CD4-positive, CD25-positive, alpha-beta regulatory T cell (primary cell): ENCODE measurements at places on chromosomes 2 and 18. TPM values are rescaled to one million over a fixed set of nuclear protein-coding genes. Genes with fewer than 3 reads are reported as not detected.

Gene HOXD12
- total RNA-seq = not detected

Gene INHA
- not detected for total RNA-seq

GRCh38 chr2:223576873-223577272 is 25.3 kb downstream of the SCG2 start:
- no peaks in the 10 kb centered on the region for H3K36me3 ChIP-seq
- DNase-seq = no peak
- H3K27ac ChIP-seq = no peak overlapping the region

GRCh38 chr2:157627594-157628476 is 829 bp downstream of the ACVR1C start:
- peaks cover 9% of the 10 kb centered on the region for H3K27me3 ChIP-seq
- DNase-seq = no peak
- H3K27ac ChIP-seq = peak overlapping the region; percentile 47
- no peaks in the 10 kb centered on the region for H3K36me3 ChIP-seq
- peaks cover 16% of the 10 kb centered on the region for H3K4me1 ChIP-seq

DNA sequence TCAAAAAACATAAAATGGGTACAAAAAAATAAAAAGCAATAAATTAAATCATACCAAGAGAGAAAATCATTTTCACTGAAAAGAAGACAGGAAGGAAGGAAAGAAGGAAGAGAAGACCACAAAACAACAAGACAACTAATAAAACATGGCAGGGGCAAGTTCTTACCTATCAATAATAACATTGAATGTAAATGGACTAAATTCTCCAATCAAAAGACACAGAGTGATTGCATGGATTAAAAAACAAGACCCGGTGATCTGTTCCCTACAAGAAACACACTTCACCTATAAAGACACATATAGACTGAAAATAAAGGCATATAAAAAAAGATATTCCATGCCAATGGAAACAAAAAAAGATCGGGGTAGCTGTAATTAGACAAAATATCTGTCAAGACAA is 82.6 kb upstream of the CERS6 start:
- no peaks in the 10 kb centered on the region for H3K4me1 ChIP-seq
- H3K27ac ChIP-seq = no peak overlapping the region
- no peaks in the 10 kb centered on the region for H3K36me3 ChIP-seq
- no peak overlapping the region for H3K4me3 ChIP-seq
